Heart left ventricle (tissue), 16 donors: ENCODE measurements at places on chromosomes 2 and 18. TPM values are rescaled to one million over a fixed set of nuclear protein-coding genes. Genes with fewer than 3 reads are reported as not detected.

ALPP gene
- not detected for total RNA-seq

GALNT13 gene
- total RNA-seq, result 0.21 TPM

CAD gene
- 5.2 TPM for total RNA-seq

- no peak for DNase-seq
Observed at GRCh38 chr2:66698576-66699239, 263.8 kb downstream of the MEIS1 start.

GRCh38 chr2:174395969-174396630 is 570 bp downstream of the SCRN3 start:
- DNase-seq, result no peak

DNA sequence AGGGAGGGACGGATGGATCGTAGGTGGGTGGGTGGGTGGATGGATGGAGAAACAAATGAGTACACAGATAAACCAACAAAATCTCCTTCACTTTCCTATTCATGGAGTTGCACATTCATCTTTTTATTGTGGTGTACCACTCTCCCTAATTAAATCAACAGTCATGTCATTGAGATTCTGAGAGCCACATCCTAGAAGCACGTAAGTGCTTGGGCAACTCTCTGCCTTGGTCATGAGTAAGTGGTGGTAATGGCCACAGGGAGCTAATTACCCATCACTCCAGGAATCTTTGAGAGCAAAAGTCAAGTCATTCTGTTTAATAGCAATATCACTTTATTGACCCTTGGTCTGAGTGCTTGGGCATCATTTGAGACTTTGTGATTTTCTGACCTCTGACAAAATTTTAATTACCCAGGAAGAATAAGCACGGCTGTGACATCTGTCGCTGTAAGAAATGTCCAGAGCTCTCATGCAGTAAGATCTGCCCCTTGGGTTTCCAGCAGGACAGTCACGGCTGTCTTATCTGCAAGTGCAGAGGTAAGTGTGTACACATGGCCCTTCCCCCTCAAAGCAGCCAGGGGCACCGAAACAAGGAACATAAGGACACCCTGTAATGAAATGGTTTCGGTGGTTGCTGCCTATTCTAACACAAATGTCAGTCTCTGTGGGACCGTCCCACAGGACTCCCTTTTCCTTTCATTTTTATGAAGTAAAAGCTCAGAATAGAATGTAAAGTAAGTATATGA is 85.9 kb downstream of the FEZ2 start:
- no peak for DNase-seq

- no peak for DNase-seq
Observed at GRCh38 chr2:174051068-174051467, 85.9 kb upstream of the SP3 start.

DNA sequence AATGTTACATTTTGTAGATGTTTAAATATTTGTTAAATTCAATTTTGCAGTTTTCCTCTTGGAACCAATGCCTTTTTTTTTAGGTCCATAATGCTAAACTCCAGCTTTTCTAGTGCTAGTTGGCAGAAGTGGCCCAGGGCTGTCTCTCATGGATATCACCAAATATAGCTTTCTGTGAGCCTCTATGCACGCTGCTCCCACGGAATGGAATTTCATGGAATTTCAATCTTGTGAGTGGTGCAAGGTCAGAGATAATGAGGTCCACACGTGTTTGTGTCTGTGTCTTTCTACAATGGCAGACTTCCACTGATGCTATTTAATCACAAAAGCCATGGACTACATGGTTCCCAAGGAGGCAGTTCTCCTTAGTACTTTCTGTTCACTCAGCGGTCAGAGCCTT is 191.5 kb upstream of the PARD3B start:
- no peak for DNase-seq

DNA sequence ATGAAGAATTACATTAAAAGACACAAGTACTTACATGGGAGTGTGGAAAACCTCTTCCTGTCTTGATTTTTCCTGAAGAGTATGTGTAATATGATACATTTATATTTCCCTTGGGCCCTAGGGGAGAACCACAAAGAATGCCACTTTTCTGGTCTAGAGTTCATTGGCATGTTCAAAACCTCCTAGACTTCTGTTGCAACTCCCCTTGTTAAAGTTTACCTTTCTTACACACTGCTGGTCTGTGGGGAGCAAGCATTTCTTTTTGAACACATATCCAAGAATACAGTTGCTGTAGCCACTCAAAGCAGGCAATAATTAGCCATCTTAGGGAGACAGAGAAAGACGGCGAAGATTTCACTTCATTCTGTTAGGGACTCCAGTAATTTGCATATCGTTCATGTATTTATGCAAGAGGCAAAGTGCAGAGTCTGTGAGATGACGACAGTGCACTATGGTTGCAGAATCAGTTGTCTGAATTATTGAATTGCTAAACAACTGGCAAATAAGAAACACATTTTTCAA is 103.5 kb downstream of the NOL4 start:
- DNase-seq, result no peak

GRCh38 chr2:149329068-149329467 is 1.3 kb upstream of the LYPD6 start:
- DNase-seq, result no peak

GRCh38 chr2:207469943-207470729 is 59.6 kb upstream of the CREB1 start:
- DNase-seq, result no peak

DNA sequence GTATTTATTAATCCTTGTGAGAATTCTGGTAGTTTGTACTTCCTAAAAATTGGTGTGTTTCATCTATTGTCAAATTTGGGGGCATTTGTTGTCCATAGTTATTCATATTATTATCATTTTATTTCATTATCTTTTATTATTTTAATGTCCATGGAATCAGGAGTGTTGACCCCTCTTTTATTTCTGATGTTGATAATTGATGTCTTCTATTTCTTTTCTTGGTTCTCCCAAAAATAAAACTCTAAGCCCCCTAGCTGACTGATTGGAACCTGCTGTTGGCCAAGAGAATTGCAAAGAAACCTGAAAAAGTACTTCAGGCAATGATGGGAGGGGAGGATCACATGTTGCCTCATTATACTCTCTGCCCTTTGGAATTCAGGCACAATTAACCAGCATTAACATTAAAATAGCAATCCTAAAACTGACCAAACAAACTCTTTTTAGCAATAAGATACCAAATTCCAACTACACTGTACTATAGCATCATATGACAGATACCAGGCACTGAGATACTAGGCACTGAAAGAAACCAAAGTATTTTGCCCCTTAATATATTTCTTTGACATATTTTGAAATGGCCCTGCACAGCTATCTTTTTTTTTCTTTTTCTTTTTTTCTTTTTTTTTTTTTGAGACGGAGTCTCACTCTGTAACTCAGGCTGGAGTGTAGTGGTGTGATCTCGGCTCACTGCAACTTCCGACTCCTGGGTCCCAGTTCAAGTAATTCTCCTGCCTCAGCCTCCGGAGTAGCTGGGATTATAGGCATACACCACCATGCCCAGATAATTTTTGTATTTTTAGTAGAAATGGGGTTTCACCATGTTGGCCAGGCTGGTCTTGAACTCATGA is 1097.2 kb upstream of the CNTNAP5 start:
- no peak for DNase-seq

- DNase-seq, result no peak
Observed at GRCh38 chr18:74630804-74631203, 33.1 kb downstream of the ZNF407 start.

GRCh38 chr2:163733956-163734355 is 1.9 kb downstream of the FIGN start:
- DNase-seq, result no peak

GRCh38 chr2:121837591-121837990 is 82.1 kb downstream of the TSN start:
- DNase-seq, result no peak

DNA sequence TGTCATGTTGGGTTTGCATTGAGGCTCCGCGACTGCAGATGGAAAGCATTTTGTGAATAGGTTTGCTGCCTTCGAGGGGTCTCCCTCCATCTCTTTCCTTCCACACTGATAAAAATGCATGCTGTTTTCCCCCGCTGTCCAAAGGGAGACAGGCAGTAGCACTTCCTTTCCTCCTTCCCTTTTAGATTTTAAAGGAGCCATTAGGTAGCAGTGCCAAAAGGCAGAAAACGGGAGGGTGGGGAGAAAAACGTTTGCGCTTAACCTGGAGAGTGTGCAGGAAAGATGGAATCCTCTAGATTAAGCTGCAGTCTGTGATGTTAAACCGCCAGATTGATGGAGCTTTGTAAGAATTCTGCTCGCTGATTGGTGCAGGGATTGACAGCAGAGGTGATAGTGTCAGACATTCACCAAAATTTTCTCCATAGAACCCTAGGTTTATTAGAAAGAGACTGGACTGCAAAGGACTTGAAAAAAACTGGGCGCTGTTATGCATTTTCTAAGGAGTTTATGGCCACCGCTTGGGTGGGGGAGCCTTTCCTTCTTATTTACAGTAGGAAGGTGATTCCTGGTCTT is 688 bp downstream of the MAPRE2 start:
- DNase-seq, result no peak

GRCh38 chr2:120881981-120882788 is 146.5 kb downstream of the GLI2 start:
- peak; percentile 52 for DNase-seq

DNA sequence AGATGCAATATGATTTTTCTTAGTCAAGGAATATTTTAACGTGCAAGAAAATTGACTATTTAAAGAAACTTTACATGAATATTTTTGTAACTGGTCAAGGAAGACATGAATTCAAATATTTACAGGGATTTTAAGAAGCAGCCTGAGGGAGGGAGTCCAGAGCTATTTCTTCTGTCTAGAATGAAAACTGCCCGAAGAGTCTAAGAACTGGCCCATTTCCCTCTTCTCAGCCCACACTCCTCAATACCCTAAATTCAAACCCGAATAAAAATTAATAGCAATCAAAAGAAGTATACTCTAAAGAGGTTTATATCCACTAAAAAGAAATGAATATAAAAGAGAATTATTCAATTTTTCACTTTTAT is 6.5 kb upstream of the NDUFV2 start:
- DNase-seq, result no peak

DNA sequence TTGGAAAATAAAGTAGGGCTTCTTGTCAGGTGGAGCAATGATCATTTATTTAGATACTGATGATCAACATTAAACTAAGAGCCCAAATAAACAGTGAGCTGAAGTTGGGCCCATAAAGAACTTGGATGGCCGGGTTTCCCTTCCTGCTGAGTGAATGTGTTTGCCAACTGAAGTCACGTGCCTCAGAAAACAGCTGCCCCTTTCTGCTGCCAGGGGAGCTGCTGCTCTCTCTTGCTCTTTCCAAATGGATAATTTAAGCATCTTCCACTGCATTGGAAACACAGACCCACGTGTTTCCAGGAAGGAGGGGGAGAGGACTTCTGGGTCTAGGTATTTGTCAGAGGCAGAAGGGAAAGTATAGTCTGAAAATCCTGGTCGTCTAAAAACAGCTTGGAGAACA is 22.9 kb upstream of the NCKAP5 start:
- DNase-seq, result peak; percentile 65

- no peak for DNase-seq
Observed at GRCh38 chr2:189393440-189394111, 47.7 kb upstream of the WDR75 start.
